Tibial artery (tissue), 4 donors: ENCODE measurements at places on chromosomes 5 and 9.

DNA sequence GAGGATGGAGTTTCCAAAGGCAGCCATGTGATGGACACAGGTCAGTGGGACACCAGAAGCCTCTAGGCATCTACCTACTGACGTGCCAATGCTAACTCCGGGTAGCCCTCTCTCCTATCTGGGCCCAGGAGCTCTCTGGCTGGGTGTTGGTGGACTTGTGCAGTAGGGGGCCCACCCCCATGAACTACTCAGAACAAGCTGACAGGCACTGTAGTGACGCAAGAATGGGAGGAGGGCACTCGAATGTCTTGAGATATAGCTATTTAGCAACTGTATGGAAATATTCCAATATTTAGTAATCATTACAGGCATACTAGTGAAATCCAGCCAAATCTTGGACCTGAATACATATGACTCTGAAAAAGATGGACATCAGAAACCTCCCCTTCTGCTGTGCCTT is 5.7 kb upstream of the DOCK2 start:
- no peak for DNase-seq

- no peak for DNase-seq
Measured at GRCh38 chr5:23289162-23289561, 218.2 kb upstream of the PRDM9 start.

- DNase-seq = no peak
Measured at GRCh38 chr5:114402206-114402605, 40.3 kb downstream of the KCNN2 start.

GRCh38 chr9:2418619-2419018 is 203.0 kb upstream of the VLDLR start:
- no peak for DNase-seq

- DNase-seq = no peak
Measured at GRCh38 chr5:75837258-75837841, 120.1 kb upstream of the POC5 start.

- no peak for DNase-seq
Measured at GRCh38 chr5:34652466-34652865, 3.7 kb upstream of the RAI14 start.

DNA sequence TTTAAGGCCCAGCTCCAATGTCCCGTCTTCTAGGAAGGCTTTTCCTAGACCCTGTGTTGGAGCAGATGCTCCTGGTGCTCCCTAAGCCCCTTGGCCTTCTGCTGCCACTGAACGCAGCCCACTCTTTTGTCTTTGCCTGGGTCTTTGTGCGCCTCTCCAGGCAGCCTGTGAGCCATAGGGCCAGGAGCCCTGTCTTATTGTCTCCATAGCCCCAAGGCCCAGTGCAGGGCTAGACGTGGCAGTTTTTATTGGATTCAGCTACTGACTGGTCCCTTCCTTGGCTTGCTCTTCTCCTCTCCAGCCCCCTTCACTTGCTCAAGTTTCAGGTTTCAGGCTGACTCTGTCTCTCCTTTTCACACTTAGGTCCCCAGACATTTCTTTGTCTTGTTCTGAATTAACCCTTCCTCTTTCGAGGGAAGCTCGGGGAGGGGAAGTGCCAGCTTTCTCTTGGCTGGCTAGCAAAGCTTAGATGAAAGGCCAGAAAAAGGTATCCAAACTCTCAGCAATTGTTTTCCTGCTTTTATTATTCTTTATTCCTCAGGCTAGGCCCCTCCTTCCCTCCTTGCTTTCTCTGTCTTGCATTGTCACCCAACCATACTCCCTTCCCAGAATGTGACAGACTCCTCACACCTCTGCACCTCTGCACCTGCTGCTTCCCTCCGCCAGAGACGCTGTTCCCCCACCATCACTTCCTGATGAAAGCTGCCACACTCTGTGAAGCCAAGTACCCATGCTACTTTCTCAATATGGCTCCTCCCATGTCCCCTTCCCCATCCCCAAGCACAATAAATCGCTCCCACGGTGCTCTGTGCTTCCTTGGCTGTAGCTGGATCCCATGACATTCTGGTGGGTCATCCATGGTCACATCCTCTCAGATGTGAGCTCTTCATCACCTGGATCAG is 101.6 kb upstream of the CPEB4 start:
- DNase-seq = no peak

DNA sequence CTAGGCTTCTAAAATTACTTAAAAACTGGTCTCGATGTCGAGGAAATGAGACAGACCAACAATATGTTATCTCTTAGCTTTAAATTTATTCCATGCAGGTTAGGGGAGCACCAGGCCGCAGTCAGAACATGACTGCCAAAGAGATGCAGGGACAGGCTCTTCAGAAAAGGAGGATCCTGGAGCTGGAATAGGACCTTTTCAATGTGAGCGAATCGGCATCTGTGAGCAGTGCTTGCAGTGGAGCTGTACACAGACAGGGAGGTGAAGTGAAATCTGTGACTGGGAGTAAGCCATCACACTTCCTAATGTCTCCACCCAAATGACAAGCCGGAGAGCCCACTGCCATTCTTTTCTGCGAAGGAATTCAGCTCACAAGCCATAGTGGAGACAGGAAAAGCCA is 78.2 kb downstream of the EFNA5 start:
- DNase-seq = no peak

GRCh38 chr5:123690821-123691220 is 178.8 kb downstream of the CSNK1G3 start:
- DNase-seq = no peak

- no peak for DNase-seq
Measured at GRCh38 chr5:153699035-153699434, 208.6 kb downstream of the GRIA1 start.

GRCh38 chr9:70076678-70077077 is 33.0 kb downstream of the MAMDC2 start:
- no peak for DNase-seq

DNA sequence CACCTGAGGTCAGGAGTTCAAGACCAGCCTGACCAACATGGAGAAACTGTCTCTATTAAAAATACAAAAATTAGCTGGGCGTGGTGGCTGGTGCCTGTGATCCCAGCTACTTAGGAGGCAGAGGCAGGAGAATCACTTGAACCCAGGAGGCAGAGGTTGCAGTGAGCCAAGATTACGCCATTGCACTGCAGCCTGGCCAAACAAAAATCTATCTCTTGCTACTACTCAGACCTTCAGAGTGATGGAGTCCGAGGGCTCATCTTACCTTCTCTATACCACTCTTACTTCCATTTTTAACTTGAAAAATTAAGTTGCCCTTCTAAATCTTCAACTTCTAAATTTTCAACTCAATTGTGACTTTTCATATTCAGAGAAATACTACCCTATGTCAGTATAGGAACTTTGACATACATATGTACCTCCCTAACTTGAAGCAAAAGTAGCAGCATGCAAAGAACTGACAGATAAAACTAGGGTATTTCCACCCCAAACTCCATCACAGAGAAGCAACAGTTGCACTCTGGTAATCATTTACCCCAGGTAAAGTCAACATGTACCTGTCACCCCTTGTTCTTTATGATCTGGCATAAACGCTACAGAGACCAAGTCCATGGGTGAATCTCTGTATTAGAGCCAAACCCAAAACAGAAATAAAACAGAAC is 11.4 kb downstream of the ZFAND5 start:
- DNase-seq = no peak

DNA sequence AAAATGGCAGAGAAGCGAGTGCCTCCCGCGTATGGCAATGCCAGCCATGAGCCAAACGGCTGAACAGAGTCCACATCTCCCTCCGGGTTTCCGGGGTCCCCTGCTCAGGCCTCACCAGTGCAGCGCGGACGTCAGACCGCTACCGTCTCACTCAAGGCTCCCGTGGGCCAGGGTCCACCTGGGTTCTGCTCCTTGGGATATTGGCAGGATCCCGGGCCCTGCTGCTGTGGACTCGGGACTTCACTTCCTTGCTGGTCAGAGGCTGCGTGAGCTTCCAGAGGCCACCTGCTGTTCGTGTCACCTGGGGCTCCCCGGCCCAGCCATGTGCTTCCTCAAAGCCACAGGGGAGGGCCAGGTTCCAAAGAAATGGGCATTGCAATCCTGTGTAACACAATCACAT is 38.4 kb upstream of the CLPTM1L start:
- DNase-seq = no peak

DNA sequence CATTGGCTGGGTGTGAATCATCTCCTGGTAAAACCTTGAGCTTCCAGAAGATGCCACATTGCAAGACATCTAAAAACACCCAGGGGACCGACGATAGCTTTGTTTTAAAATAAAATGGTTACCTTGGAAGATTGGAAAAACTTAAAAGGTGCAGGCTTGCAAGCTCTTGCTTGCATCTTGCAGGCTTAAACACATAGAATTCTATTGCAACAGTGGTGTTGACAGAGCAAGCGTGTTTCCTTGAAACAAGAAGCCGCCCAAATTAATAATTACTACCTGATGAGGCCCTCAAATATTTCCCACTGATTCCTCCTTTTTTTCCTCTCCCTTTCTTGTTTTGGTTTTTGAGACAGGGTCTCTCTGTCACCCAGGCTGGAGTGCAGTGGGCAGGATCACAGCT is 137.1 kb upstream of the BASP1 start:
- DNase-seq = no peak

DNA sequence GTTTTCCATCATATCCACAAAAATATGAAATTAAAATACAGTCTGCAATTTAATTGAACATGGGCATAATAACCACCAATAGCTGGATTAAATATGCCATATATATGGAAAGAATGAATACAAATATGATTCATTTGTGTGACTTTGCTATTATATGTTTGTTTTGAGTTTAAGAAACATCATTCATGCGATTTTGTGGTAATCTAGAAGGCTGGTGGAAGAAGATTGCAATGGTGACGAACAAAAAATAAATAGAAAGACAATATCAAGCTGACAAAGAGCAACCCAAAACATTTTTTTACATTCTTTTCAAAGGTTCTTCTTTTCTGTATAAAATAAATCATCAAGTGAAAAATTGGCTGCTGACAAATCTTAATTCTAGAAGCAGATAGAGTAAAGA is 610.0 kb downstream of the MAT2B start:
- DNase-seq = no peak

- DNase-seq = no peak
Measured at GRCh38 chr5:106508894-106509293, 1161.8 kb downstream of the EFNA5 start.

- no peak for DNase-seq
Measured at GRCh38 chr5:122304471-122305215, 7.4 kb upstream of the SNCAIP start.

- DNase-seq = peak; percentile 62
Measured at GRCh38 chr5:135034236-135034962, 371 bp upstream of the PITX1 start.

- DNase-seq = no peak
Measured at GRCh38 chr9:109975574-109976295, 195.7 kb downstream of the PALM2AKAP2 start.

DNA sequence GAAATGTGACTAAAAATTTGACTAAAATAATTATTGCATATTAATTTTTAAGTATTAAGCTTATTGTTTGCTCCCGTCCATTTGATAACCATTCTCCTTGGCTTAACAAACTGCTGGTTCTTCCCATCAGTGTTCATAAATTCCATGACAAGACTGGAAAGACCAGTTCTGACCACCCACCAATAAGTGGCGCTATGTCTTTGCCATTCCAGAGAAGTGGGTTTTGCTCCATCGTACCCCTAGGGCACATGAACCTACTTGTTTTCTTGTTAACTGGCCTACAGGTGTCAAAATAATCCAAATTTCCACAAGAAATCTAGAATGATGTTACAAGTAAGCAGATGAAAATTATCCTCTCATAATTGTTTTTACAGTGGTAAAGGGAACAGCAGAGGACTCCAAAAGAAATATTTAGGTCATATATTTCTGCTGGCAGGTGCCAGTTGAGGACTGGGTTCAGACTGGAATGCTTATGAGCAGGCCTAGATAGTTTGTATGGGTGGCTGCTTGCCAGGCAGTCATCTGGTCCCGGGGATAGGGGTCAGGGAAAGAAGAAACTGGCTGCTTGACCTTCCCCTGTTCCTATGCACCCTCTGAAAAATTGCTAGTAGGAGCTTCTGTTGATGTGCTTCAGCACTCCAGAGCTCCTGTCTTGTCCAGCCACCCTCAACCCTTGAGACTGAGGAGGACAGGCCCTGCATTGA is 283.1 kb upstream of the ADAMTSL1 start:
- DNase-seq = no peak

DNA sequence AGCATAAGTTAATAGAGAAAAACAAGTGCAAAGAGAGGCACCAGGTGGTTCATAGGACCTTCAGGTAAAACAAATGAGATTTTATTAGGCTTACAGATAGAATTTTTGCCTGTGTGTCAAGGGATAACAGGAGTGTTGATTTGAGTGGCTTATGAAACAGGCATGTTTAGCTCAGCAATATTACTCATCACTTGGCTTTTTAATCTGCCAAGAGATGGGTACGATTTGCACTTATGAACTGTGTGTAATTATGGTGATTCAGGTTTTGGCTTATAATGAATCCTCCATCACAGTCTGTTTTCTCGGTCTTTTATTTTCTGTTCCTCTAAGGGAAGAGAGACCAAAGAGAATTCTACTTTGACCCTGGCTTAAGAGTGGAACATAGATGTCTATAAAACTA is 199.3 kb downstream of the DMRTA1 start:
- no peak for DNase-seq

- no peak for DNase-seq
Measured at GRCh38 chr5:141529873-141530272, 41.0 kb downstream of the PCDHGC5 start.

DNA sequence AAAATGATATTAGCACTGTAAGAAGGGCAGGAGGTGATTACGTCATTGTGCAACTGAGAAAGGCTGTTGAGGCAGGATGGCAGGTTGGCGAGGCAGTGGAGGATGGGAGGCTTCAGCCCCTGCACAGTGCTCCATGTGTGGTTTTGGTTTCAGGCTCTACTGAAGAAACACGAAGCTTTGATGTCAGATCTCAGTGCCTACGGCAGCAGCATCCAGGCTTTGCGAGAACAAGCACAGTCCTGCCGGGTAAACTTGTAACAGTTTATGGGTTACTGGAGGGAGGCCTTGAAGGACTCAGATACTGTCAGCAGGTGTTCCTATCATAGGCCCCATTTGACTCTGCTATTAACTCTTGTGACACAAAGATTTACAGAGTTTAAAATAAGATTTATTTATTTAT is 35.1 kb downstream of the SPTAN1 start:
- DNase-seq = no peak

GRCh38 chr5:154205441-154206117 is 15.0 kb downstream of the GALNT10 start:
- DNase-seq = no peak

- no peak for DNase-seq
Measured at GRCh38 chr9:134196911-134197310, 32.5 kb upstream of the RNU6ATAC start.
